Activated gamma-delta T cell treated with Interleukin-2 at 50 U/mL for 16 hours (primary cell): ENCODE measurements at places on chromosomes 7 and 10.

DNA sequence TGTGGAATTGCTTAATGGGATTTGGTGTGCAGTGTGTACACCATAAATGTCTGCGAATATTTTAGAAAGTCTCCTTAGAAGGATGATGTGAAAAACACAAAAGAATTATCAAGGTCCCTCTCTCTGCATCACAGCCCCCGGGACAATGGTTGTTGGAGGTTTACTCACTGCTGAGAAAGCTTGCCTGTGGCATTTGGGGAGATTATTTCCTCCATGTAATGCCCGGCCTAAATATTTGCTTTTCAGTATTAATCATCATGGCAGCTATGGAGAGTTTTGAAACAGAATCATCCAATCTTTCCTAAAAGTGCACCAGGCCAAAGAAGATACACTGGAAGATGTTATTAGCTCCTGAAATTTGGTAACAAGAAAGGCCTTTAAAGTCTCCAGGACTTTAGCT is 113.8 kb upstream of the ADCY1 start:
- DNase-seq = no peak

- no peak for DNase-seq
Measured at GRCh38 chr7:120586571-120586970, 271.4 kb downstream of the TSPAN12 start.

- no peak for DNase-seq
Measured at GRCh38 chr7:47035522-47035921, 546.4 kb downstream of the TNS3 start.

- no peak for DNase-seq
Measured at GRCh38 chr7:151081170-151082101, 827 bp upstream of the FASTK start.

GRCh38 chr7:128253701-128254100 is 12.6 kb downstream of the LEP start:
- no peak for DNase-seq

DNA sequence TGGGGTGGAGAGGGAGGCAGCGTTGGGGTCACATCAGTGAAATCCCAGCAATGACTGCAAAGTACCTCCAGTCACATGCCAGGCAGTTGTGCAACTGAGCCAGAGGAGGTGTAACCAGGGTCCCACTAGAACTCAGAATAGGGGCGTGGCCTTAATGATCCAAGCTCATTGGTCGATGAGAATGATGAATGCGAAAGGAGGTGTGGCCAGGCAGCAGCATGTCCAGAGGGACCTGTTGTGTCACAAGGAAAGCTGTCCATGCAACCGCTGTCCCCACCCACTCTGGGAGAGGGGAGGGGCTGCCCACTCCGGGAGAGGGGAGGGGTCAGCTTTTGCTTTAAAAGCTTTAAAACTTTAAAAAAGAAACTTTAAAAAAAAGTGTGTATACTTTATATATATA is 25.3 kb upstream of the MTPAP start:
- DNase-seq = no peak

- no peak for DNase-seq
Measured at GRCh38 chr7:104795086-104795485, 218.9 kb upstream of the KMT2E start.

GRCh38 chr10:526651-527312 is 162.7 kb downstream of the DIP2C start:
- DNase-seq = no peak

- no peak for DNase-seq
Measured at GRCh38 chr10:112811741-112812551, 138.1 kb upstream of the TCF7L2 start.

DNA sequence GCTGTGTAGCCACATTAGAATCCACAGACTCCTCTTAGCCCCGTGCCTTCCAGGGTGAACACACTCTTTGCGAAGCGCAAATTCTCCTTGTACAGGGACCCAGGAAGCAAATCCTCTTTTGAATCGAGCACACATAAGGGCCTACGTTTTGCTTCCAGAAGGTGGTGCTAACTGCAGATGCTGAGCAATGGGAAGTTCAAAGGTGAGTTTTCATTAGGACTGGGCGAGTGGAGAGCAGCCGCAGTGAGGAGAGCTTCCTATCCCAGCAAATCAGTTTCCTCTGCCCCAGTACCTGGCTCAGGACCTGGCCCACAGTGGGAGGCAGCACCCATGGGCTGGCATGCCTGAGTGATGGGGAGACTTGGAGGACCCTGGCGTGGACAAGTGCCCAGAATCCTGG is 23.5 kb upstream of the GPR26 start:
- no peak for DNase-seq

- no peak for DNase-seq
Measured at GRCh38 chr10:75688506-75689300, 257.3 kb downstream of the LRMDA start.

DNA sequence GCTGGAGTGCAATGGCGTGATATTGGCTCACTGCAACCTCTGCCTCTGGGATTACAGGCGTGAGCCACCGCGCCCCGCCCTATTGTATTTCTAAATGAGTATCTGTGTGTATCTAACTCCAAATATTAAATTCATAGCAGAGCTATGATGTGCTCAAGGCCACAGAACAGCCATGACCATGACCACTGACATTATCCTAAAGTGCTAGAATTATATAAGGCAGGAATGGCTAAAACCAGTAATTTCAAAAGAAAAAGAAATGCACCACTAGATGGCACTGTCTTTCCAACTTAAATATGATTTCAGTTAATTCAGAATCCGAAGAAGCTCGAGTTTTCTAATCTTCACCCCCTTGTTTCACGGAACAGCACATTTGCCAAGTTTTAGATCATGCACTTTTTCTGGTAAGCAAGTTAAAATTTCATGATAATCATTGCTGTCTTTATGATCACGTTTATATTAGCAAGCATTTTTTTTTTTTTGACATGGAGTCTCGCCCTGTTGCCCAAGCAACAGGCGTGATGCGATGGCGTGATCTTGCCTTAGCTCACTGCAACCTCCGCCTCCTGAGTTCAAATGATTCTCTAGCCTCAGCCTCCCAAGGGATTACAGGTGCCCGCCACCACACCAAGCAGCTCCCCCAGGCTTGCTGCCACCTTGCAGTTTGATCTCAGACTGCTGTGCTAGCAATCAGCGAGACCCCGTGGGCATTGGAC is 65.3 kb downstream of the OR13A1 start:
- DNase-seq = no peak

GRCh38 chr10:75726522-75727483 is 295.4 kb downstream of the LRMDA start:
- no peak for DNase-seq

DNA sequence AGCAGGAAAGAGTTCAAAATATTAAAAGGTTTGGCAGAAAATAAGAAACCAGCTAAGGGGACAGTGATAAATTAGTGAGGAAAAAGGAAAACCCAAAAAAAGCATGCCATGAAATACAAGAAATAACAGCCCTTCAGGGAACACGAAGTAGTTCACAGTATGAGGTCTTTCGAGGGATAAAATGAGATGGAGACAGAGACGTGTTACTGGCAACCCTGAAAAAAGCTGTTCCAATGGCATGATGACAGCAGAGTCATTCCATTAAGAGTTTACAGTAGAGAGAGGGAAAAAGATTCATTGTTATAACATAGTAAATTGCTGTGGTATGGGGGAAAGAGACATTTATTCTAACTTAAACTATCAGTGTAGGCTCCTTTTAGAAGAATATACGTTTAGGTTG is 391.2 kb downstream of the ANKRD7 start:
- no peak for DNase-seq

DNA sequence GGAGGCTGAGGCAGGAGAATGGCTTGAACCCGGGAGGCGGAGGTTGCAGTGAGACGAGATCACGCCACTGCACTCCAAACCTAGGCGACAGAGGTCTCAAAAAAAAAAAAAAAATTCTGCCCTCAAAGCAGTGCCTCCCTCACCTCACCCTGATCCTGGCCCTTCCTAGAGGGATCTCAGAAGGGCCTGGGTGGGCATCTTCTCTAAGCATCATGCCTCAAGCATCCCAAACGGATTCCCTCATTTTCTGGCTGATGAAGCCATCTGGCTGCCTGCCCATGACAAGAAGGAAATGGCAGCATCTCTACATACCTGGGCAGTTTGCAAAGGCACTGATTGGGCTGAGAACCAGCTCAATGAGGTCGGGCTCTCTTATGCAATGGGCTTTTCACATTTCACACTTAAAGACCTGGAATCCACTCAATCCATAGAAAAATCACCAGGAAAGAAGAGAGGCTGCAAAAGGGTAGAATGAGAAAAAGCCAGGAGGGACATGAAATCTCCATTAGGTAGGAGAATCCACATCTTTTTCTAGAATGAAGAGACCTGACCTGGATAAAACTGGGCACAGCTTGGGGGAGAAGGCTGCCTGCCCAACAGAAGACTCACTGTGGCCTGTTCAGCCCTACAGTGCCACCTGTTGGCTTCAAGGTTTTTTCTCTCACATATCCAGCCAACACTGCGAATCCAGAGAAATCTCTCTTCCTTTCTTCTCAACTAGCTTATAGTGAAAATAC is 48.1 kb downstream of the PDLIM1 start:
- no peak for DNase-seq

DNA sequence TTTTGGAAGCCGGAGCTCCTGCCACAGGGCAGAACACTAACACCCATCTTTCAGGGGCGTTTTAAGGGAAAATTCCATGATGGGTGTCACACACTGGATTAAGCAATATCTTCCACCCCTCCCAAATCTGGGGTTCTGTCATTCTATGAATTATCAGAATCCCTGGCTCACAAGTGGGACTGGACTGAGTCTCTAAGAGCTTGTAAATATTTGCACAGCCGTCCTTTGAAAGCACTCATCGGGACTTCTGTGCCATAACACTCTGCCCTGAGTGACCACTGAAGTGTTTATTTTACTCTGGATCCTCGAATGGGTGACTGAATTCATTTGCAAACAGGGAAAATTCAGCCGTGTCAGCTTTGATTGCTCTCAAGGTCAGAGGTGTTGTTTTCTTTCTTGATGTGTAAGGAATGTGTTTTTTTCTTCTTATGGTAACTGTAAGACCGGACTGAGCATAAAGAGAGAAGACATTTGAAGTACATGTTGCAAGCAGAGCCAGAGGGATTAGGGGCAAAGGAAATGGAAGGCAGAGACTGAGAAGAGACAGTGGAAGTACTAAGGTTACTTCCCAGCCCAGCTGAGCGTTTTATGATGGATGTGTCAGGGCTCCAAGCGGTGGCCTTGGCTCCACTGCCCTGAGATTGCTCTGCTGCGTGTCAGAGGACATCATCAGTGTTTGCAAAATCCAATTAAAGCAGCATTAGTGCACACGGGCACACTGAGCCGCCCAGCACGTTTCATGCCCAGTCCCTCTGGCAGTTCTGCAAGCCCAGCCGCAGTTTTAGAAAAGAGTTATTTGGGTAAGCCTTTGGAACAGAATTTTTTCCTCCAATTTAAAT is 17.7 kb upstream of the GTPBP4 start:
- no peak for DNase-seq

- DNase-seq = no peak
Measured at GRCh38 chr7:130894146-130894908, 160.3 kb upstream of the KLF14 start.

DNA sequence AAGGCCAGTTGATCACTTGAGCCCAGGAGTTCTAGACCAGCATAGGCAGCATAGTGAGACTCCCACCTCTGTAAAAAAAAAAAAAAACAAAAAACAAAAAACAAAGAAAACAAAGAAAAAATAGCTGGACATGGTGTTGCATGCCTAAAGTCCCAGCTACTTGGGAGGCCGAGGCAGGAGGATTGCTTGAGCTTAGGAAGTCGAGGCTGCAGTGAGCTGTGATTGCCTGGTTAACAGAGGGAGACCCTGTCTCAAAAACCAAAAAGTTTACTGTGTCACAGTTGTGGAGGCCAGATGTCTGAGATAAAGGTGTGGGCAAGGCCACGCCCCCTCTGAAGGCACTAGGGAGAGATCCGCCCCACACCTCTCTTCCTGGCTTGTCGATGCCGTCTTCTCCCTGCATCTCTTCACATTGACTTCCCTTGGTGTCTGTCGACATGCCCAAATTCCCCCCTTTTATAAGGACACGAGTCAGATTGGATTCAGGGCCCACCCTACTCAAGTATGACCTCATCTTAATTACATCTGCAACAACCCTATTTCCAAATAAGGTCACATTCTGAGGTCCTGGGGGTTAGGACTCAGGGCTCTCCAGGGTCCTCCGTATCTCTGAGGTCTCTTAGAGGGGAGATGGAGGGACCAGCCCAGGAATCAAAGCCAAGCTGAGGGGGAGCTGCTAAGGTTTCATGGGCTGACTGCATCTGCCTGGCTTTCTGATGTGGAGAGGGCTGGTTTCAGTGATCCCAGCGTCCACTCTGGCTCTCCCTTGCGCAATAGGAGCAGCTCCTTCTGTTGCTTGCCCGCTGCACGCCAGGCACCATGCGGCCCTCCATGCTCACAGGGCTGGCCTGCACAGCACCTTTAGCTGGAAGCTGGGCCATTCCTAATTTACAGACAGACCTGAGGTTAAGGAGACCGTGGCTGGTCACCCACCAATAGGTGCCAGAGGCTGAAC is 23.1 kb downstream of the AGAP3 start:
- DNase-seq = no peak

DNA sequence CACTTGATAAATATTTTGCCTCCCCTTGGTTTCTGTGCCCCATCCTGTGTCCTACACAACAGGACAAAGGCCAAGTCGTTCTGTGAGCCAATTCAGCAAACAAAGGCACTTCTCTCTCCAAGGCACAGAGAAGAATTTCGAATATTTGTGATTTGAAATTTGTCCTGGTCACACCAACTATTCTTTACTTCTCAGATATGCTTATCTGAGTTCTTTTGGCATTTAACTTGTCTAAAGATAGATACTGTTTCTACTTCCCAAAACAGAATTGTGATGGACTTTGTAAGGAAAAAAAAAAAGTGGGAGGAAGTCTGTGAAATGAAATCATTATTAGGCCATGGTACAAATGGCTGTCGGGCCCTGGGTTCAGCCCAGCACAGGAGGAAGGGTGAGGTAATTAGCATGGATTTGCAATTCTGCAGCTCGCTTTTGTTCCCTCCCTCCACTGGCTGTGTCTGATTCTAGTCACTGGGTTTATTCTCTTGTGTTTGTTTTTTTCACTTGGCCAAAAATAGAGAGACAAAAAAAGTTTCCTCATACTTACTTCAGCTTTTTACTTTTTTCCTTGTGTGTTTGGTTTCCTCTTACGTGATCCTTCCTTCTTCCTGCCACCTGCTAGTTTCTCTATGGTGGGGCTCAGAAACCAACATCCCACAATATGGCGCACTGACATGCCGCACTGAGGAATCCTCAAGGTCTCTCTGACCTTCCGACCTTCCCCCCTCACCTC is 108.2 kb upstream of the MKLN1 start:
- DNase-seq = no peak

DNA sequence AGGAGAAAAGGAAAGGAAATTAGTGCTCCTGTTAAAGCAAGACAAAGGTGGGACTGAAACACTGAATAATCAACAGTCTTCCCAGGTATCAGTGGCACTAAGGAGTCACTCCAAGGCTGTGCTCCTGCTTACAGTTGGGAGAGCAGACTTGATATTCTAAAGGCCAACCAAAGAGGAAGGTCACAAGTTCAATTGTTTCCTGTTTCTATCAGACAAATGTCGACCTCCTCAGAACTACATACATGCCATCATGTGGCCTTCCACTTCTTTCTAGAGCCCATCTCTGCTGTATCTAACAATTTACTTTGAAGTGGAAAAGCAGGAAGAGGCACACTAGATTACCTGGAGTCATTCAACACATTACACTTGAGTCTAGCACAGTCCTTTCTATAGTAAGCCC is 3.4 kb downstream of the ZNF239 start:
- DNase-seq = no peak

- no peak for DNase-seq
Measured at GRCh38 chr7:74288034-74288881, 949 bp upstream of the CLIP2 start.
